ENCODE measurements at places on chromosomes 7 and 10.

DNA sequence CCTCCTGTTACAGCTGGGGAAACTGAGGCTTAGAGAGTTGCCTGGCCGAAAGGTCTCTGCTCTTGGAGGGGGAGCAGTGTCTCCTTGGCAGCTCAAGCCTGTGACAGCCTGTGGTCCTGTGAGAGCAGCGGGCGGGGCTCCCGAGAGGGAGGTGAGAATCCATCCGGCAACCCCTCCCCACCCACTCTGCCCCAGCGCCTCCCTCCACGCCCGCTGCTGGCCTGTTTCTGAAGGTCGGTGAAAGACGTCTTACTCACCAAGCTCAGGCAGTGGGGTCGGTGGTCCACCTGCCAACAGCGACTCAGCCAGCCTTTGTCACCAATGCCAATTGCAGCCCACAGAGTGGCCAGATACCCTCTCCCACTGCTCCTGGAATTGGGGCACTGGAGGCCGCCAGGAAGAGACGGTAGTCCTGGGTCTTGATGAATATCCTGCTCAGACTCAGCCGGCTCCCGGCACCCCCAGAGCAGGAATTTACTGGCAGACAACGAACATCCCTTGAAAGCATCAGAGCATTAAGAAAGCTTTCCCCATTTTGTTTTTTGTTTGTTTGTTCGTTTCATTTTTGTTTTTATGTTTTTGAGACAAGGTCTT, 7.4 kb upstream of the TTYH3 start:
- no peak for DNase-seq

DNA sequence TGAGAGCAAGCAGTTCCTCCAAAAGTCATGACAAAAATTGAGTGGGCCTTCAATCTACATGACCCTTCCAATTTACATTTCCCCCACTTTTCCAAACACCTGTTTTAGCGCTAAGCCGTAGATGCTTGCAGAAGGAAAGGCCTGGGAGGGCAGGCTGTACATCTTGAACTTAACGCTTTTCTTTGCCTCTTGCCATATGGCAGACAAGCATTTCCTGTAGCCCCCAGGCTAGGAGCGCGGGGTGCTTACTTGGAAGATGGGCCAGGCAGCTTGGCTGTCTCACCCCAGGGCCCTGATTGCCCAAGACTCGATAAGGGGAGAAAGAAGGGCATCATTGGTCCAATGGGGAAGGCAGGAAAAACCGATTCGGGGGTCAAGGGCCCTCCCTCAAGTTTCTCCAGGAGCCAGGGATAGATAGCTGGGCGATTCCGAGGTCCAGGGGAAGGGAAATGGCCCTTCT, 1.8 kb downstream of the HOXA10 start:
- DNase-seq = no peak

DNA sequence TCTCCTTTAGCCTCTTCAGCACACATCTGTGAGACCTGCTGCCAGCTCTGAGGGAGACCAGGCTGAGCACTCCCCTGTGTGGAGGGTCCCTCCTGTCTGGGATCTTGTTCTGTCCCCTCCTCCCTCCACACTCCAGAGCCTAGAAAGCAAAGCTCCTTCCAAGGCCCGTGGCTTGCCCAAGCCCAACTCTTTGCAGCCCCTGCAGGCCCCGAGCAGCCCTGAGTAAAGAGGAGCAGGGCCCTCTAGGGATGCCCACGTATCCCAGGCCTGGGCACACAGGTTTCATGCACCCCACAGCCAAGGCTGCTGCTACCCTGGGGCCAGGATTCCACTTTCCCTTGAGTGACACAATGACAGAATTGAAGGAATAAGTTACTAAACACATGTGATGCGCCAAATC, 24.0 kb downstream of the COBL start:
- DNase-seq = no peak

DNA sequence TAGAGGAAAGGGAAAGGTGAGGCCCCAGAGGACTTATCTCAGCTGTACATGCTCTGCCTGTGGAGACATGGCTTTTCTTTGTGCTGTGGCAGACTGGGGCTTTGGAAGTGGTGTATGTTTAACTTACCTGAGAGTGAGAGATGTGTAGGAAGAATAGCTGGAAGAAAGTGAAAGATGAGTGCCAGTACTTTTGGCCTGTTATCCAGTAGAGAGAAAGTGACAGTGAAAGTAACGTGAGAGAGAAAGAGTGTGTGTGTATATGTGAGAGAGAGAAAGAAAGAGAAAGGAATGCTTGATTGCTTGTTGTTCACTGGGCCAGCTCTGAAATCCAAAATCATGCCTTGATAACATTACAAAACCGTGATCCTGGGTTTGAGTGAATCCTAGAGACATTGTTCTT, 25.5 kb downstream of the MTURN start:
- no peak for DNase-seq

- no peak for DNase-seq
Observed at GRCh38 chr10:6607182-6607581, 27.1 kb upstream of the PRKCQ start.

GRCh38 chr7:16801111-16801542, 3.7 kb downstream of the AGR2 start:
- DNase-seq = peak; percentile 45

DNA sequence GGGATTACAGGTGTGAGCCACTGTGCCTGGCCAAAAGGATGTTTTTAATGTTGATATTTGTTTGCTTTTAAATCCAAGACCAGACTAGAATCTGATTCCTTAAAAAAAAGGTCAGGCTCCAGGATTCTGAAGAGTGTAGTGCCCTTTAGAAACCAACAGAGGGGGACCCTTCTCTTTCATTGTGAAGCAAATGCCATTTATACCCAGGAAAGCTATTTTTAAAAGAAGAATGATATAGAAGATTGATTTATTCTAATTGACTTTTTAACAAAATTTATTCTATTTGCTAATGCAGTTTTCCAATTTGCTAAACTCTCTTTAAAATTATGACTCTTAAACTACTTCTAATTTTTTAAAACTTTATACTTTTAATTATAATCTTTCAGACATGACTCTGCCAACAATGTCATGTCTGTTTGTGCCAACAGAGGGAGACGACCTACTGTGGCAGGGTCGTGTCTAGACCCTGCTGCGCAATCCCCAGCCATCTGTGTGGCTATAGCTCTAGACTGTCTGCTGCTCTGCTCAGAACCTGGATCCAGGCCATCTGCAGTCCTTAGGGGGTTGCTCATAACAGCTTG, 201.0 kb upstream of the IMMP2L start:
- DNase-seq = peak; percentile 52

GRCh38 chr10:130820880-130821482, 490.5 kb downstream of the TCERG1L start:
- no peak for DNase-seq

- no peak for DNase-seq
Observed at GRCh38 chr10:77247031-77247990, 390.3 kb downstream of the KCNMA1 start.

DNA sequence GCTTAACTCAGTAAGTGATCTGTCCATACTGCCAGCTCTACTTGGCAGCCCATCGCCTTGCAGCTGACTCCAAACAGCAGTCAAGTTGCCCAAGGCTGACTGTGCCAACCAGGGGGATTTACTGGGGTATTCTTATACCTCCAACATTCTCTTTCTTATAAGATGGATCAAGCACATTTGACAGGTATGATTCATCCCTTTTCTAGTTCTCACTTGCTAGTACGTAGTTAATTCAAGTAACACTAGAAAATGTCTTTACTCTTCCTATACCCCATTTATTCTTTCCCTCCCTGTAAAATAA, 77.0 kb downstream of the SLC25A13 start:
- no peak for DNase-seq

Data from SHP77 treated with DMSO at 0.1 percent for 48 hours (cell line).